ENCODE measurements at places on chromosomes 11 and 22. TPM values are rescaled to one million over a fixed set of nuclear protein-coding genes. Genes with fewer than 3 reads are reported as not detected.

The RNF121 gene
- 13.0 TPM for total RNA-seq

The CTSF gene
- total RNA-seq: 4.7 TPM

The SSTR3 gene
- 25.6 TPM for total RNA-seq

The JAM3 gene
- 15.8 TPM for total RNA-seq
